GDM1 (cell line): ENCODE measurements at places on chromosomes 2 and 18.

DNA sequence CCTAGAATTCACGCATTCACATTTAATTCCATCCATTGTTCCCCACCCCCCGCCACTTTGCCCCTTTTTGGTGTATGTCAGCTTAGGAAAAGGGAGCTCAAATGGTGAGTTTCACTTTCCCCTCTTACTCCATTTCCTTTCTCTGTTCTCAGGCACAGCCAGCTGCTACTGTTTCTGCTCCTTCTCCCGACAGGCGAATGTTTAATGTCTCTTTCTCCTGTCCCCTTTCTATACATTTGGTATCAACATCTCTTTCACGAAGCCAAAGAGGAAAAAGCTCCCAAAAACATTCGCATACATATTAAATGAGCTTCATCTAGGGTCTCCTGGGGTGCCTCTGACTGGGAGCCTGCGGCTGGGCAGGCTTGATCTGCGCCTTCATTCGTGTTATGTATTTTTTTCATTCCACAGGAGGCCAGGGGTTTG lies 124.2 kb upstream of the SATB2 start:
- DNase-seq, result no peak

DNA sequence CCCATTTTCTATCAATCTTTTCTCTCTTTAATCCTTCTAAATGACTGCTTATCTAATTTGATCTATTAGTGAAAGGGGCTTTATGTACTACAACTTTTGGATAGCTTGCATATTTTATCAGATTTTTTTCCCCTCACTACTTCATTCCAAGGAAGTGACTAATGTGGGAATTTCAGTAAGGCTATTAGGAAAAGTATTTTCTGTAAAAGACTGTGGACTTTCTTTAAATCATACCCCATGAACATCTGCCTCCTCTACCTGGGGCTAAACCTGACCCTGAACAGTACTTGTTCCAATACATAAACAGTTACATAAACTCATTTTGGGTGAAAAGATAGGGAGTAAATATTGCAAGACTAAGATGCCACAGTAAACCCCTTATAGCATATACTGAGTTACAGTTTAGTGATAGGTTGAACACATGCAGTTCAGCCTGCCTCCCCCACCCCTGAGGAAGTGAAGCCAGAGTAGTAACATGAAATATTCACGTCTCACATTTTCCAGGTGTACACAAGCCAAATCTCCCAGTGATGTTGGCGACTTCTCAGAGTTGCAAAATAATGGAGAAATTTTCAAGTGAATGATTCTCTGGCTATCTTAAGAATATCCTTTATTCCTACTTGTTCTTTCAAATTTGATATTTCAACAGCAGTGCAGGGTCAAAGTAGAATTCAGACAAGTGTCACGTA lies 590.9 kb upstream of the ZEB2 start:
- DNase-seq, result no peak

DNA sequence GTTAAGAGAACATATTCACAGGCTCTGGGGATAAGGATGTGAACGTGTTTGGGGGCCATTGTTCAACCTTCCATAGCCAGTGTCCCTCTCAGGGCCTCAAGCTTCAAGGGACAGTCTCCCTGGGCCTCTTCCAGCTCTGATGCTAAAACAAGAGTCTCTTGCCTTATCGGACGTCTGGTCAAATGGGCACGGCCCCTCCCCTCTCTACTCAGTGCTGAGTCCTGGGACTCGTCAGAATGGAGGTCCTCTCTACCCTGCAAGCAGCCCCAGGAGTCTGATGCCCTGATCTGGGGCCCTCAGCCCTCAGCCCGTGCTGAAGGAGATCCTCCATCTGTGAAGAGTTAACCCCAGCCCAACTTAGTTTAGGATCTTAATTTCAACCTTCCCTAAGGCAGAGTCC lies 198.2 kb downstream of the ZFP36L2 start:
- no peak for DNase-seq

- DNase-seq, result no peak
Measured at GRCh38 chr2:72204786-72205503, 57.3 kb upstream of the CYP26B1 start.

DNA sequence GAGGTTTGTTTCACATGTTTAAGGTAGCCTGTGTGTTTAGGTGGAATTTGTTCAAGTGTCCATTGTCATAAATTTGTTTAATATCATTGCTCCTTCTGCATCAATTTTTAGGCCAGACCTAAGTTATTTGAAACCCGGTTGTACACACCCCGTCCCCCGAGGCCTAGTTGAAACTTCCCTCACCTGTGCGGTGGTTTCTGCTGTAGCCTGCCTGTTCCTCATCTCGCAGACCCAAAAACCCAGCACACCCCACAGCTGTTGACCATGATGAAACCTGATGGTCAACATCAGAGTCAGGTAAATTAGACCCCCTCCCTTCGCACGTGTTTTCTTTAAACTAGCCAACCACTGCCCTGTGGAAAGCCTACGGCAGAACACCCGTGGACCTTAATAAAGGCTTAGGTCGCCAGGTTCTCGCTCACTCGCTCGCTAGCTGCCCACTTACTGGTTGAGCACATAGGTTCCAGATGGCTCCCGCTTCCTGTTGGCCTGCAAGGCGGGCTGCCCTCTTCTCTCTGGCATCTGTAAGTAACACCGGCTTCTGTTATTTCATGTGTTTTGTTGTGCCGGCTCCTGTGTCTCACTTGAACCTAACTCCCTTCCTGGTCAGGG lies 64.4 kb downstream of the EML6 start:
- DNase-seq, result no peak

- no peak for DNase-seq
Measured at GRCh38 chr2:237791977-237792727, 6.4 kb upstream of the RBM44 start.

DNA sequence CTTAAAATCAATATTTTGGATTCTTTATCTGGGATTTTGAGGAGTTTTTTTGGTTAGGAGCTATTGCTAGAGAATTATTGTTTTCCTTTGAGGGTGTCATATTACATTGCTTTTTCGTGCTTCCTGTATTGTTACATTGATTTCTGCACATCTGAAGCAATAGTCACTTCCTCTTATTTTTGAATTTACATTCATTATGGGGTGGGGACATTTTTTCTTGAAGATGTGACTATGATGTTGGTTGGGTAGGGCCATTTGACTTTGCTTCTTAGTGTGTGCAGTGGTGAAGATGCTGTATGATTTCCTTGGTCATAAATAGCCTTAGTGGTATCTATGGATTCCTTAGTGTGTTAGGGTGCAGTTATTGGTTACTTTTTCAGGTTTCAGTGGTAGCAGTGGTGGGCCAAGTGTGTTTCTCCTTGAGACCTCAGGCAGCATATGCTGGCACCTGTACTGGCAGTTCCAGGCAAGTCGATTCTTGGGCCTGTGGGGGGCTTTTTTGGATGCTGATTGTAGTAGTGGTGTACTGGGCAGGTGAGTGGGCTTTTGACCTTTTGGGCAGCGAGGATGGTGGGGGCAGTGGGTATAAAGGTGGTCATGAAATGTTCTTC lies 61.8 kb downstream of the ARHGAP25 start:
- DNase-seq, result no peak

GRCh38 chr2:14288016-14288415 lies 344.5 kb upstream of the LRATD1 start:
- DNase-seq, result no peak

- no peak for DNase-seq
Measured at GRCh38 chr2:25204190-25204838, 35.9 kb upstream of the POMC start.

DNA sequence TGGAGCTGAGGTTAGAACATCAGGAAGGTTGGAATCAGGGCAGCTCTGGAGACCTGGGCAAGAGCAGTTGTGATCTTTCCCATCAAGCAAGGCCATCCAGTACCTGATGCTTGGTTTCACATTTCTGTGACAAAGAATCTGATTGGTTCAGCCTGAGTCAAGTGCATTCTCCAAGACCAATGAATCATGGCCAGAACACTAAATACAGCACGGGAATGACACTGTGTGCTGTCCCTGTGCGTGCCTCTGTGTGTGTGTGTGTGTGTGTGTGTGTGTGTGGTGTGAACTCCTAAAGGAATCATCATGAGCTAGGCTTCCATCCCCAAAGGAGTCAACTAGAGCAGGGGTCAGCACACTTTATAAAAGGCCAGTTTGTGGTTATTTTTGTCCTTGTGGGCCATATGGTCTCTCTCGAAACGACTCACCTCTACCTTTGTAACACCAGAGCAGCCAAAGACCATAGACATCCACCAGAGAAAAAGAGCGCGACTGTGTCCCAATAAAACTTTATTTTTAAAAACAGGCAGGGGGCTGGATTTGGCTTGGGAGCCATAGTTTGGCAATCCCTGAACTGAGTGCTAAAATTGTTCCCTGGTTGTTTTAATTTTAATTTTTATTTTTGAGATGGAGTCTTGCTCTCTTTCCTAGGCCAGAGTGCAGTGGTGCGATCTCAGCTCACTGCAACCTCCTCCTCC lies 99.7 kb downstream of the INHBB start:
- no peak for DNase-seq

DNA sequence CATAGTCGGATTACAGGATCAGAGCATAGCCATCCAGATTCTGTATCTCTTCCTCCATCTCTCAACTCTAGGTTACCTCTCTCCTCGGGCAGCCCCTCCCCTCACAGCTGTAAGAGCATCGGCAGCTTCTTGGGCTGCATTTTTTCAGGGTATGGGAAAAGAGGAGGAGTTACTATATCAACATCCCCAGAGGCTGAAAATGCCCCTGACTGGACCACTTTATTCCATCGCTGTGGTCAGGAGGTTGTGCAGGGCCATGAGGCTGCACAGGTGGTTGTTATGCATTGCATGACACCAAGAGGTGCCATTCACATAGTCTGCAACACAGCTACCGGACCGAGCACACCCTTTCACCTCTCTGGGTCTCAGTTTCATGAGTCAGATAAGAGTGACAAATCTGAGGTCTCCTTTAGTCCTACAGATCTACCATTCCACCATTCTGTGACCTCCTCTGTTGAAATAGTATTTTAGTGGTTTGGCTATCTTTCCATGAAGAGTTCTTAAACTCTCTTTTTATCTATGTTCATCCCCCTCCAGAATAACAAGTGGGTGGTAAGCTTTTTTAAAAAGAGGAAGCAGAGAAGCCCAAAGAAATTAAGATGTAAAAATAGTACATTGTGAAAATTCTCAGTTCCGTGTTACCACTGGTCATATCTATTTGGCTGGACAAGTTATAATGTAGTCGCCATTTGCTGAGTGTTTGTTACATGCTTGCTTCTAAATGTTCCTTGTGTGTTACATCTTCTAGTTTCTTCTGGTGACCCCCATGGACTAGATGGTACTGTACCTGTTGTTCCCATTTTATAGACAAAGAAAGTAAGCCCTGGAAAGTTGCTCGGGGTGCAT lies 56.6 kb upstream of the SLC1A4 start:
- no peak for DNase-seq

- peak; percentile 51 for DNase-seq
Measured at GRCh38 chr2:201116959-201117734, 1.2 kb downstream of the CFLAR start.

- no peak for DNase-seq
Measured at GRCh38 chr2:118554616-118555015, 292.8 kb downstream of the EN1 start.

GRCh38 chr2:120014226-120014980 lies 1.5 kb downstream of the EPB41L5 start:
- DNase-seq, result no peak

DNA sequence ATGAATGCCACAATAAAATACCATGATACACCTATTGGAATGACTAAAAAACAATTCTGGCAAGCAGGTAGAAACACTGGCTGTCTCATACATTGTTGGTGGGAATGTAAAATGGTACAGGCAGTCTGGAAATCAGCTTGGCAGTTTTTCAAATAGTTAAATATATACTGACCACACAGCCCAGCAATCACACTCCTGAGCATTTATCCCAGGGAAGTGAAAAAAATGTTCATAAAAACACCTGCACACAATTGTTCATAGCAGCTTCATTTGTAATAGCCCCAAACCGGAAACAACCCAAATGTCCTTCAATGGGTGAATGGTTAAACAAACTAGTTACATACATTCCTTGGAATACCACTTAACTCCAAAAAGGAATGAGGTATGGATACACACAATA lies 137.2 kb downstream of the TFCP2L1 start:
- no peak for DNase-seq

- DNase-seq, result no peak
Measured at GRCh38 chr2:181036445-181036844, 56.0 kb downstream of the UBE2E3 start.

DNA sequence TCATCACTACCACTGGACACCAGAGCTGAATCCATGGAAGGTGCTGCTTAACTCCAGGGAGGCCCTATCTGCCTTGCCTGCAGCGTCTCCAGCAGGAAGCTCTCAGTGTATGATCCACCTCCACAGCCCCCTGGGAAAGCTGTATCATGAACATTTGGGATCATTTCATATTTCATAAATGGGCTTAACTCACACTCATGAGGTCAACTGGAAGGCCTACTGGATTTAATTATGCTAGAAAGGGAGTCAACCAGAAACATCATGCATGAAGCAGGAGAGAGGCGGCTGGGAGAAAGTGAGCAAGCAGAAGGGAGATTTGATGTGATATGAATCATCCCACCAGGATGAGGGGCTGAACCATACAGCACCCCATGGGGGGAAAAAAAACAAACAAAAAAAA lies 537.7 kb downstream of the TNS1 start:
- DNase-seq, result no peak

DNA sequence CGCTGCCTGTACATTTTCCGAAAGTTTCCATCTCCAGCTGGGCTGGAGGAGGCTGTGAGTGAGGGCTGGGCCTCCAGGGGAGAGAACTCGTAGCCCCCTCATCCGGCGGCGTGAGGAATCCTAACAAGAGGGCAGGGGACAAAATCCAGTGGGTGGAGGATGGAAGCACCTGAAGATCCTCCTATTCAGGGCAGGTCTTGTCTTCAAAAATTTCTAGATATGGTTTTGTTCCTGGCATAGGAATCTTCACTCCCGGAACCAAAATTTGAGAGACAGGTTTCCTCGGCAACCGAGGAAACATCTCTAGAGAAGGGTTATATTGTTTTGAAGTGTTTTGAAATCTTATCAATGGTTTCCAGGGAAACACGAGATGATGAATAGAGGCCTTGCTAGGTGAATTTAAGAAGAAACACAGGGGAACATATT lies 136.7 kb downstream of the SH3BP4 start:
- no peak for DNase-seq

DNA sequence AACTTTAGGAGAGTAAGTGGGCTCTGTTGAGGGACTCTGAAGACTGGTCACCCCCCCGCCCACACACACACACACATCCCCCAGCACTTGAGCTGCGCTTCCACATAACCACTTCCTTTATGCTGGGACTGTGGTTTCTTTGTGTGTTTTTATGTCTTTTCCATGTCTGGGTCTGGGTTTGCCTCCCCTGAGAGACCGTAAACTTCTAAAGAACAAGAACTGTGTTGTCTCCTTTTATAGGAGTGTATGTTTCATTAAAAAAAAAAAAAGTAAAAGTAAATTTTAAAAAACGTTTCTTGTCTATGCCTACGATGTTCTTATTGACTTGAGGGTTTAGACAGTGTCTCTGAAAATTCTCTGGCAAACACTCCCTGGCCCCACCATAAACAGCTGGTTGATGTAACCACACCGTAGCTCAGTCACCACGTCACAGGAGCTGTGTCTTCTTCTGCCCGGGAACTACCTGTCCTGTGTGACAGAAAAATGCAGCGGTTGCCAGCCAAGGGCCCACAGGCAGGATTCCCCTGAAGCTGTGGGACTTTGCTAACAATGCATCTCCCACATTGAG lies 68.0 kb downstream of the KLHL29 start:
- peak; percentile 14 for DNase-seq

GRCh38 chr2:153568105-153568504 lies 89.5 kb upstream of the RPRM start:
- DNase-seq, result no peak
